ENCODE measurements at places on chromosomes 6 and 20.

DNA sequence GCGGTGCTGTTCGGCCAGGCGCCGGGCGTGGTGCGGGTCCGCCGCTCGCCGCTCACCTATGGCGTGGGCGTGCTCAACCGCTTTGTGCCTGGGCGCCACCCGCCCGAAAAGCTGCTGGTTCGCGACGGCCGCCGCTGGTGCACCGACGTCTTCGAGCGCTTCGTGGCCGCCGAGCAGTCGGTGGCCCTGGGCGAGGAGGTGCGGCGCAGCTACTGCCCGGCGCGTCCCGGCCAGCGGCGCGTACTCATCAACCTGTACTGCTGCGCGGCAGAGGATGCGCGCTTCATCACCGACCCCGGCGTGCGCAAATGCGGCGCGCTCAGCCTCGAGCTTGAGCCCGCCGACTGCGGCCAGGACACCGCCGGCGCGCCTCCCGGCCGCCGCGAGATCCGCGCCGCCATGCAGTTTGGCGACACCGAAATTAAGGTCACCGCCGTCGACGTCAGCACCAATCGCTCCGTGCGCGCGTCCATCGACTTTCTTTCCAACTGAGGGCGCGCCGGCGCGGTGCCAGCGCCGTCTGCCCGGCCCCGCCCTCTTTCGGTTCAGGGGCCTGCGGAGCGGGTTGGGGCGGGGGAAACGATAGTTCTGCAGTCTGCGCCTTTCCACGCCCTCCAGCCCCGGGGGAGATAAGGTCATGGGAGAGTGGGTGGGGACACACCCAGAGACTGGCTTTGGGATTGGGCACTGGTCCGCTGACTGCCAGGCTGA is 15.7 kb downstream of the ADISSP start:
- peak; percentile 63 for DNase-seq

GRCh38 chr6:30747300-30747687 is 2.9 kb upstream of the IER3 start:
- no peak for DNase-seq

DNA sequence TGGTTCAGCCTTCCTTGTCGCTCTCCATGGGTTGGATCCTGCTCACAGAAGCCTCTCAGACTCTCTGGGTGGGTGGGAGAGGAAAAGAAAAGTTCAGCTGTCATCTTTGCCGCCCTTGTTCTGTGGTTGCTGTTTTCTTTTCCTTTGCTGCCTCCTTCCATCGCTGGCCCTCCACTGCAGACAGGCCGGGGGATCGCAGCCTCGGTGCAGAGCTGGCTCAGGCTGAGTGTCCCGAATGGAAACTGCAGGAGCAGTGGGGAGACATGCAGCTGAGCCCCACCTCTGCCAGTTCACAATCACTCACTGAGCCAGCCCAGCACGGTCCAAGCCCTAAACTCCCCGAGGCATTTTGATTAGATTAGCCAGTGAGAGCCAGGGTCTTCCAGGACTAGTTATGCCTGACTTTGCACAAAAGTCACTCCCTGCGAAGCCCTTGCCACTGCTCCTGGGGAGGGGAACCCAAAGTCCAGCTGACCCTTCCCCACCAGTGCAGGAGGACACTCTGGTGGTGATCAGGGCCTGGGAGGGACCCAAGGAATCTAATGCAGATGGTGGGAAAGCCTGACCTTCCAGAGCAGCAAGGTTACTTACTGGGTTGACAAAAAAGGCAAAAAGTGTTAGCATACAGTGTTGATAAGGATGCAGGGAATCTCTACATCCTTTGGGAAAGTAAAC is 14.0 kb downstream of the NRN1 start:
- DNase-seq = no peak

DNA sequence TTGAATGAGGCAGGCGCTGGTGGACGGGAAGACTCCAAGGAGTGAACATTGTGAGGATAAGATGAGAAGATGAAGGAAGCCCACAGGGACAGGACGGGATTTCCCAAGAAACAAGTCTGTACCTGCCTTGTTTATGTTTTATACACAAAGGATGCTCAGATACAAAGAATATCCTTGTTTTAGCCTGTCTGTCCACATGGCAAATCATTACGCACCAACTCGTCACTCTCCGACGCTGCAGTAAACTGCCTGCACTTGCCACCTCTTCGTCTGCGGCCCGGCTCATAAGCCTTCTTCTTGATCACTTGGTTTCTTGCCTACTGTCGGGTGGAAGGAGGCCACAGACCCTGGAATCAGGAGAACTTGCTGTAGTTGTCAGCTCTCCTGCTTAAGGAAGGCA is 85.4 kb downstream of the CD83 start:
- DNase-seq = no peak

DNA sequence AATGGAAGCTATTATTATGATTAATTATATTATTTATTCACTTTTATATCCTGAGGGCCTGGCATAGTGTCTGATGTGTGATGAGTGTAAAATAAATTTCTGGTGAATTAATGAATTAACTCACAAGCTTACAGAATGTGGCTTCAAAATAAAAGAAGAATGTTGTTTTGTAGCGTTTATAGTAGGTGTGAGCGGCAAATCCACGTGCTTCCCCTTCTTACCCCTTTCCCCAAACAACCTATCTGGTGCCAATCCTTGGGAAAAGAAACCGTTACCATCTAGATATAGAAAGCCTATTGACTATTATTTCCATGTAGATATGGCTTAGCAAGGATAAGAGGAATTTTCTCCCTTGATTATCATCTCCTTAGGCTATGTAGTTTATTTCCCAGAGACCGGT is 144.6 kb upstream of the CITED2 start:
- no peak for DNase-seq

DNA sequence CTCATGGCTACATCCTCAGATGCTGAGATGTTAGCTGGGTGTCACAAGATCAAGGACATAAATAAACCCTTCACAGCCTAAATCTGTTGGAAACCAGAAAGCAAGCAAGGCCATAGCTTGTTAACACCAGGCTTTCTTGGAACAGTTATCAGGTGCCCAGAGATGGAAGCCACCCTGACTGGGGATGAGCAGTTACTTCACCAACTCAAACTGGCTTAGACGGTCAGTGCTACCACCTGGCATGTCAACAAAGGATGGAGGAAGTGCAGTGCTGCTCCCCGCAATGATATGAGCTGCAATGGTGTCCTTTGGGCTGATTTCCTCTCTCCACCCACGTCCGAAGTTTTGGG is 28.9 kb upstream of the SMIM29 start:
- no peak for DNase-seq

DNA sequence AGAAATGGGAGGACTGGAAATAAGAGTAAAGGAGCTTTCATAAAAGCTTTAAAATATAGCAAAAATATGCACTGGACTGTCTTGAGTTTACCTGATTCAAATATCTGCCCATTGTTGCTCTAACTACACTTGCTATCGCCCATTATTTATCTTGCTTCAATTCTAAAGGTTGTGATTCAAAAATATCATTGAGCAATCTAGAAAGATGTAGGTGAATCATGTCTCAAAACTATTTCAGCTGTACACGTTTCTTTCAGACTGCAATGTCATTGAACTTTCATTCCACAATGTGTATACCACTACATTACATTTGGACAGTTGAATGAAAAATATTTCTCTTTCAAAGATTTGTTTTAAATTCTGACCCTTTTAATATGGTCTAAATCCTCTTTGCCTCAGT is 545.6 kb downstream of the BMP2 start:
- DNase-seq = no peak

- no peak for DNase-seq
These were observed 46.9 kb downstream of the DLGAP4 start for GRCh38 chr20:36352843-36353553.

- DNase-seq = no peak
These were observed 447.9 kb downstream of the TFAP2B start for GRCh38 chr6:51266604-51267003.

- no peak for DNase-seq
These were observed 80.8 kb downstream of the RCAN2 start for GRCh38 chr6:46410334-46410953.

DNA sequence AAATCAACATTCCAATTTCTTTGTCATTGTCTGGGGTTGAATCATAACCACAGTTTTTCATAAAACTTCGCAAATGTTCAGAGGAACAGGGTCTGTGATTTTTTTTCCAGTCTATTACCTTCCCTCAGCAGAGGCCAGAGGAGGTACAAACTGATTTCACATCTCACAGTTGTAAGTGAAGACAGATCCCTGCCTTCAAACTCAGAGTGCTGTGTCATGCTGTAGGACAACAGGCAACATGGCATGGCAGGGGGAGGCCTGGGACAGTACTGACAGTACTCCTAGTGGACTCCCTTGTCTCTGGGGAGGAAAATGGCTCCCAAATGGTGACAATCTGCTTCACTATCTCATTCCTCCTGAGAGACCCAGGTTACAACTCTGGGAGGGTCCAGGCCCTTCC is 308.6 kb downstream of the CDC5L start:
- no peak for DNase-seq

GRCh38 chr6:14232889-14233288 is 115.3 kb downstream of the CD83 start:
- no peak for DNase-seq

- no peak for DNase-seq
These were observed 36.6 kb downstream of the NSFL1C start for GRCh38 chr20:1430004-1430451.

DNA sequence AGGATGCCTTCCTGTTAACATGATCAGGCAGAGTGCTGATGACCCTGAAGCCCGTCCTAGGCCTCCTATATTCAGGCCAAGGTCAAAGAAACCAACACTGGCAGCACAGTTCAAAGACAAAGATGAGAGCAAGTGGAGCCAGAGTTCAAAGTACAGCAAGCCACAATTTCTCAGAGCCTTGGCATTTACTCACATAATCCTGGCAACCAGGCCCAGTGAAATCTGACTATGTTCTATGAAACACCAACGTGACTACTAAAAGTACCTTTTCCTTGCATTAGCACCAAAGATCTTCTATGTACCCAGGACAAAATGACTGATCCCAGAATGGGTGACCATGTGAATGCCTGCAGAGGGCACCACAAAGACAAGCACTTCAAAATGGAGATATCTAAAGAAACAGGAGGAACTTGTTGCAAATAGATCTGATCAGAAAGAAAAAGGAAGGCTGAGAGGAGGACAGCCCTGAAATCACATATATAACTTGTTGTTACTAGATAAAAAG is 3.9 kb downstream of the NFS1 start:
- no peak for DNase-seq
